Stimulated activated CD4-positive, alpha-beta T cell treated with anti-CD3 and anti-CD28 coated beads, TNF-alpha, amount 100 ng/mL, for 1 hour (primary cell): ENCODE measurements at places on chromosomes 5 and 9.

GRCh38 chr9:123027517-123027916 lies 6.0 kb upstream of the GPR21 start:
- no peak for DNase-seq

- DNase-seq: no peak
Observed at GRCh38 chr9:135106551-135107270, 19.2 kb downstream of the OLFM1 start.

DNA sequence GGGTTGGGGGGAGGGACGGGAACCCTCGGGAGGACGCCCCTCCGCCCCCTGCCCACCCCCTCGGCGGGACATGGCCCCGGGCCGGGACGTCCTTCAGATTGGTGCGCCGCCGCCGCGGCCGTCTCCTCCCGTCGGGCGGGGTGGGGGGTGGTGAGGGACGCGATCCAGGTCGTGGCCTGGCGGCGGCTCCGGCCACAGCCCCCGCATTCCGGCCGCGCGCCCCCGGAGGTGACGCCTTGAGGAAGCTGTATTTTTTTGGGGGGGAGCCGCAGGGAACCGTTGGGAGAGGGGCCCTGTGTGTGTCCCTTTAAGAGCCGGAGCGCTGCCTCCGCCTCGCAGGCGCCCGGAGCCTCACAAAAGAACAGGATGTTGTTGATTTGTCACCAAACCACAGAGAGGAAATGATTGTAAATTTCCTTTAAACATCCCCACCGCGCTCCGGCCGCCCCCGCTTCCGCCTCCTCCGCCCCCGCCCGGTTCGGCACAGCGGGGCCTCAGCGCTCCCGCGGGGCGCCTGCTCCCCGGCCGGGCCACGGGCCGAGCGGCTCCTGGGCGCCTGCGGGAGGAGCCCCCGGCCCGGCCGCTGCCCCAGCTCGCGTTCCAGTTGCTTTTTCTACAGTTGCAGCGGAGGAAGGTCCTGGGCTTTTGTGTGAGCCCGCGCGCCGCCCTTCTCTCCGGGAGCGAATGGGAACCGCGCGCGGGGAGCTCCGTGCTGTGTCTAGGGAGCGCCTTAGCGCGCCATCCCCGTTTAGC lies 32.1 kb upstream of the SPRY4 start:
- DNase-seq: peak; percentile 76

- no peak for DNase-seq
Observed at GRCh38 chr5:169762338-169763095, 125.4 kb downstream of the DOCK2 start.

DNA sequence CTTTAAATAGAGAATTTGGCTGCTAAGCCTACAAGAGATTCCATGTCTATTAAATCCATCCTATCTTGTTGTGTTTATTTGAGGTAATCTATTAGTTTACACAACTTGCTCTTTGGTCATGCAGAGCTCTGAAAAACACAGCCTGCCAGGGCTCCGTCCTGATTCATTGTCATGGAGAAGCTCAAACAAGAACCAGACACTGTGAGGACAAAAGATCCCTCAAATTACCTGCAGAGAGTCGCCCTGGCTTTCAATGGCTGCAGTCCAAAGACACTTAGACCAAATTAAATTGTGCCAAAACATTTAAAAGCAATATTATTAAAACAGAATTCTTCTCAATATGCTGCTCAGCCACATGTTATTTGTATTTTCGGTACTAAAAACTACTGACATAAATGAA lies 60.1 kb downstream of the CDH18 start:
- no peak for DNase-seq

DNA sequence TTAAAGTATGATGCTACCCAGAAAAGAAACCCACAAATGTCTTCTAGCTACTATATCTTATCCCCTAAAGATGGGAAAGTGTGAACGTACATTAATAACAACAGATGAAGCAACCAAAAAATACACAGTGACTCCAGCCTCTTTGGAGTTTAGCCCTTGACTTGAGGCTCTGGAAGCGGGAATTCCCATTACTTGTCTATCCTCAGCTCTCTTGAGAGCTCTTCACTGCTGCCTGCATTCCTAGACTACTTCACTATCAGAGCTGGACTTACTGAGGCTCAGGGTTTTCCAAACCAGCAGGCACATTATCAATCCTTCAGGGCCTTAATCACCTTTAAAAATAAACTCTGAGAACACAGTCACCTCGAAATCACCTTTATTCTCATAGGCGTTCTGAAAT lies 1.0 kb upstream of the NME5 start:
- no peak for DNase-seq

DNA sequence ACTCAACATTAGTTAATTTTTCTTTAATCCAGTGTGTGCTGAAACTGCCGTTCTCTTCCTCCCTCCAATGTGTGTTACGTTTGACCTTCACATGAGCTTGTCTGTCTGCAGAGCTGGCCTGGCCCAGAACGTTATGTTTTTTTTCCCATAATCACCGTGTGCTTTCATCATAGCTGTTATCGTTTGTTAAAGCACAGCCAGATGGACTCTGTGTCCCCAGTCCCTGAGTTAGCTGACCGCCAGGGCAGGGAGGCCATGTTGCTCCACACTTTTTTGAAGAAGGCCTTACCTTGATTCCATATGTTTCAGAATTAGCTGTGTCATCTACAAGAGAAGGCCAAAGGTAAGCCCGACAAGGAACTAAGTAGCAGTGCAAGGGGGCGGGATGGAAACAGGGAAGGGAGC lies 55.7 kb downstream of the HSD17B3 start:
- no peak for DNase-seq

DNA sequence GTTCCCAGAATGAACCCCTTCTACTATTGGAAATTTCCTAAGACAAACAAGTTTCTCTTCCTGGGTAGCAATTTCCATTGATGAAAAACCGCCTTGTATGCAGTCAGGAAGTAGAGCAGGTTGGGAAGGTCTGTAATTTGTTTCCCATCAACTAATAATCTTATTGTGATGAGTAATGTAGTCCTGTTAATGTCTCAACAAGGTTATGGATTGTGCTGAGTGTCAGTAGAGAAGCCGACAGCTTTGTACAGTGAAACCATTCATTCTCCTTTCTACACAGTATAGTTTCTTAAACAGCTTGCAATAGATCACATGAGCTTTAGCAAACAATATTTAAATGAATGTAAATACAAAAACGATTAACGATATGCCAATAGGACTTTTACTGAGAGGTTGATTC lies 355.4 kb upstream of the WWC1 start:
- DNase-seq: no peak

DNA sequence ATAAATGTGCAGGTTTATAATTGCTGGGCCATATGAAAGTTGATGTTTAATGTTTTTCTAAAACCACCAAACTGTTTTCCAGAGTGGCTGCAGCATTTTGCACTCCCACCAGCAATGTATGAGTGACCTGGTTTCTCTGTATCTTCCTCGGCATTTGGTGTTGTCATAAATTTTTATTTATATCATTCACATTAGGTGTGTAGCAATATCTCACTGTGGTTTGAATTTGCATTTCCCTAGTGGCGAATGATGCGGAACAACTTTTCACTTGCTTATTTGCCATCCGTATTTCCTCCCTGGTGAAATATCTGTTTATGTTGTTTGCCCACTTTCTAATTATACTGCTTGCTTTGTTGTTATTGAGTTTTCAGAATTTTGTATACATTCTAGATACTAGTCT lies 295.7 kb upstream of the TUT7 start:
- DNase-seq: no peak

DNA sequence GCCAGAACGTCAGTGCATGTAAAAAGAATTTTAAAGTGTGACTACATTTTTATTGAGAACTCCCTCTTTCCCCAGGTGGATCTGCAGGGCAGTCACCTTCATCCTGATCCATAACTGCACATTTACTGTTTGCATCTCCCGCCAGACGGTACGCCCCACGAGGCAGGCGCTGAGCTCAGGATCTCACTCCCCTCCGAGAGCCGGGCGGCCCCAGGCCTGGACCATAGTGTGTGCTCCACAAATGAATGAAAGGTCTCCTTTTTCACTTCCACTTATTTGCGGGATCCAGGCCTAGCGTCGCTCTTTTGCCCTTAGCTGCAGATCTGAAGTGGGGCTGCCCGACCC lies 378 bp downstream of the DROSHA start:
- DNase-seq: no peak

GRCh38 chr5:67880876-67881275 lies 334.7 kb upstream of the PIK3R1 start:
- DNase-seq: no peak

DNA sequence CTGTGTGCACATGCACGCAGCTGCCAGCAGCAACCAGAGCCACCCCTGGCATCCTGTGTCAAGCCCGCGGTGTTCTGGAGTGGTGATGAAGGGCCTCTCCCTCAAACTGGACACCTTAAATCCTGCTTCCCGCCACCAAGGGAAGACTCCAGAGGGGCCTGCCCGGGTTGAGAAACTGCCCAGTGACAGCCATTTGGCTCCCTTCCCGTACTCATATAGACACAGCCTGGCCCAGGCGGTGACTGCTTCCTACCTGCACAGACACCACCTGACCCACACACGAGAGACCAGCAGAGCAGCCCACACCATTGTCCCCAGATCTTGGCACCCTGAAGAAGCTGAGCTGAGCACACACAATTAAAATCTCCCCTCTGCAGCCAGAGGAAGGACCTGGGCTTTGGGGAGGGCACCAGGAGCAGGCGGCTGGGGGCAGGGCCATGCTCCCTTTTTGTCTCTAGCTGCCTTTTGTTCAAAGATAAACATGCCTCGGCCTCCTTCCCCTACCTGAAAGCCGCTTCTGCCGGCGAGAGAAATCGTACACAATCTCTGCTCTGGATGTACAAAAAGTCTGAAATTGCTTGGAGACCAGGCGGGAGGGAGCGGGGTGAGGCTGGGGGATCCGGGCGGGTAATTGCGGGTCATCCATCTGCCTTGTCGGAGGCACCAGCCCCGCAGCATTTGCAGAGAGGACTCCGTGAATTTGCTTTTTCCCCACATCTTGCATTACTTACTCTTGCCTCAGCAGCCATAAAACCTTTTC lies 78.4 kb downstream of the TSPAN17 start:
- DNase-seq: no peak

DNA sequence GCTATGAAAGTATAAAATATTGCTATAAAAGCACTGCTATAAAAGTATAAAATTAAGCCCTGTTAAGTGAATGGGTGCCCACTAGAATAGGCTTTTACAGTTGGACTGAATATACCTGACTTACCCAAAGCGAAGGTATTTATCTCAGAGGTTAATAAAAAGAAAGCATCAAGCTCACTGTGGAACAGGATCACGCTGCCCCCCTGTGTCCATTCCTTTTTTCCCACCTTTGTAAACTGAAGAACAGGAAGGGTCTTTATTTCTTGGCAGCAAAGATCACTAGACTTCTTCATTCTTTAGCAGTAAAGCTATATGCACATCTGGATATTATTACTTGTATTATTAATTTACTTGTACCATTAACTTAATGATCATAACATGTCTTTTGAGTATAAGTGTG lies 22.1 kb upstream of the PLPP6 start:
- peak; percentile 38 for DNase-seq

GRCh38 chr5:138336952-138337684 lies 948 bp upstream of the FAM53C start:
- no peak for DNase-seq

DNA sequence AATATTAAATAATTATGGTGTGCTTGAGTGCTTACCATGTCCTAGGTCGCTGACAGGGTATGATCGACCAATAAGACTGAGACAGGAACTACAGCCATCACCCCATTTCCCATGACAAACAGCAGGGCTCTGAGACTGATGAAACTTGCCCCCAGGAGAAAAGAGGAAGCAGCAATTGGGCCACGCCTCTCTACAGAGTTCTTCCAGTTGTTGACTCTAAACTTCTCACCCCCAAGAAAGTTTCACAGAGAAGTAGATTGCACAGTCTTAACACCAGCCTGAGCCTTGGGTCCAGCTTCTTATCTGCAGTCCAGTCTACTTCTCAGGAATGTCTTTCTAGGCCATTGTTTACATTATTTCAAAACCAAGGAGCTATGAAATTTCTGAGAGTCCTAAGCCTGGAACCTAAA lies 182.2 kb upstream of the ANKRD55 start:
- no peak for DNase-seq

GRCh38 chr5:10288592-10289219 lies 19.0 kb downstream of the CMBL start:
- no peak for DNase-seq
